Thymus (tissue), 14 donors: ENCODE measurements at places on chromosomes 5 and 9. TPM values are rescaled to one million over a fixed set of nuclear protein-coding genes. Genes with fewer than 3 reads are reported as not detected.

Gene GLRA1
- total RNA-seq: not detected

Gene SELENOP
- total RNA-seq: 115 TPM

Gene TRIM36
- 1.8 TPM for total RNA-seq

Gene SLC46A2
- total RNA-seq: 24.6 TPM

- no peak for DNase-seq
Observed at GRCh38 chr5:76735762-76736545, 20.0 kb downstream of the F2R start.

DNA sequence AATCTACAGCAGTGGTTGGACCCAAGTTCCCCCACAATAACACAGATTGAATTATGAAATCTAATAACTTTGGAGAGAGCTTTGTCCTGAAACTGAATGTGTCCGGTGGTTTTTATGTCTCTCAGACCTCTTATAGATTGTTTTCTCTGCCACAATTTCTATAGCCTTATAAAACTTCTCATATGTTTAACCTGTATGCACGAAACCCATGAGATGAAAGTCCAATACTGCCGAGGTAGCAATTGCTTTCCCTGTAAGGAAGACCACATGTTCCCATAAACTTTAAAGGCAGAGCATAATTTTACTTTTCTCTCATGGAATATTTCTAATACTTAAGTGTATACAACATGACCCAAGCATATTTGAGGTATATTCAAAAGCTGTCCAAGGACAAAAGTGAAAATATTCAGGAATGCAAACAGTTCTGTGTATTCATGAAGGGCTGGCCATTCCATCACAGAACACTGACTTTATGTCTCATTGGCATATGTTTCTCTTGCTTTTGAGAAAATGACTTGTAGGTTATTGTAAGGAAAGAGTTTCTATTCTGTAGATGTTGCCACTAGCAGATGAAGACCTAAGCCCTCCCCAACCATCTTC, 94.4 kb upstream of the TLE4 start:
- no peak for DNase-seq

DNA sequence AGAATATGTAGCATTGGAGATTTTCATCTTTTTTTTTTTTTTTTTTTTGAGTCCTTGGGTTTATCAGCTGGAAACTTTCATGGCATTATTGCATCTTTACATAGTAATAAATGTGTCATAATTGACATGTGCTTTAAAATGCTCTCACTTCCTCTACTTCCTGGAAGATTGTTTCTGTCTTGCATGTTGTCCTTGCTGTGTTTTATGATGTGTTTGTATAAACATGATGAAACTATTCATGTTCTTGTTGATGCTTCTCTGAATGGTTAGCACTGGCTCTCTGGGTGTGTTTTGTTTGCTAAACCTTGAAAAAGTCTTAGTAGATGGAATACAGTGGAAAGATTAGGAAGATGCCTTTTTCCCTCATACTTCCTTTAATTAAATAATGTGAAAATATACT, 87.9 kb downstream of the IQGAP2 start:
- no peak for DNase-seq

DNA sequence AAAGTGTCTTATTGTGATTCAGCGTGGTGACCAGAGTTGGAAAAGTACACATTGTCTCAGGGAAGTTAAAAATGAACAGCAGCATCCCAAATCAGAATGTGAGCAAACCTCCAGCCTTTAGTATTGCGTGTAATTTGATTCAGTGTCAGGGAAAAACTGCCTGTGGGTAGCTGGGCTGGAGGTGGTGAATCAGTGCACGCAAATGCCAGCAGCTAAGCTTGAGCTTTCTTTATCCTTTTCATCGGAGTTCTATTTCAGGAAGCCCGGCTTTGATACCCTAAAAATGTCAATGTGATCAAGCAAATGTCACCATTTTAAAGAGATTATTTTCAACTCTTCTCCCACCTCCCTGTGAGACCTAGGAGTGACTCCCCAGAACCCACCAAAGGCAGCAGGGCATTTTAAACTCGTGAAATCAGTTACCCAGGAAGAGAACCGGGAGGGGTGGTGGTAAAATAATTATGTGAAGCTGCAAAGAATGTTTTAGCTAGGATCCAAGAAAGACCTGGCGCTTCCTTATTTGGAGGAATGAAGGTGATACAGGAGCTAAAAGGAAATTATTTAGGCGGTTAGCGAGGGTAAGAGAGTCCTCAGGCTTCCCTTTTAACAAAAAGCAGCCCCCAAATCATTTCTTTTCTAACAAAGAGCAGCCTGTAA, 25.7 kb upstream of the C5orf47 start:
- DNase-seq: no peak

Gene LCN10
- total RNA-seq: 1.2 TPM

Gene CKMT2
- total RNA-seq: 0.33 TPM

GRCh38 chr9:125341566-125341965, 79.9 kb downstream of the GAPVD1 start:
- no peak for DNase-seq

DNA sequence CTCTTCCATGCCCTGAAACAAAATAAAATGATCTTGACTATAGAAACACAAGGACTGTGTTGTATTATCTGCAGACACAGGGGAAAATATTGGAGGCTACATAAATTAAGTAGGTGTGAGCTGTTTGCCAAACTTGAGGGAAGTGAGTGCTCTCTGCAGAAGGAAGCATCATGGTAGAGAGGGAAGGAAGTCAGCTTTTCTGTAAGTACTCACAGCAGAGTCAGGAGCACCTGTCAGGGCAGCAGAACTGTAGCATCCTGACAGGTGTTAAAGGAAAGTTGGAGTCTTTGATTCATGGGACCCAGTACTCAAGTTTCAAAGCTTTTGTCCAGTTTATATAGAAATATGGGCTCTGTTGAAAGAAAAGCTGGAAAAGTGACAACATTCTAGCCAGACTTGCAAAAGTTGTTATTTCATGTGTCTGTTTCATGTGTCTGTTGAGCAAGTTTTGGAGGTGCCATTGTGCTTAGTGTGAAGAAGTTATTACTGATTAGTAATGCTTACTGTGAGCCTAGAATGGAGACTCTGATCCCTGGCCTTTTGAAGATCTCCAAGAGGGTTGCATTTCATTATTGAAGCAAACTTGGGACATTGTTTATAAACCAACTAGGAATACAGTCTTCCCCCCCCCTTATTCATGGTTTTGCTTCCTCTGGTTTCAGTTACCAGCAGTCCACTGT, 194.7 kb downstream of the SPATA31D1 start:
- no peak for DNase-seq
